Ovary (tissue), 10 donors: ENCODE measurements at places on chromosomes 6 and 20. TPM values are rescaled to one million over a fixed set of nuclear protein-coding genes. Genes with fewer than 3 reads are reported as not detected.

DNA sequence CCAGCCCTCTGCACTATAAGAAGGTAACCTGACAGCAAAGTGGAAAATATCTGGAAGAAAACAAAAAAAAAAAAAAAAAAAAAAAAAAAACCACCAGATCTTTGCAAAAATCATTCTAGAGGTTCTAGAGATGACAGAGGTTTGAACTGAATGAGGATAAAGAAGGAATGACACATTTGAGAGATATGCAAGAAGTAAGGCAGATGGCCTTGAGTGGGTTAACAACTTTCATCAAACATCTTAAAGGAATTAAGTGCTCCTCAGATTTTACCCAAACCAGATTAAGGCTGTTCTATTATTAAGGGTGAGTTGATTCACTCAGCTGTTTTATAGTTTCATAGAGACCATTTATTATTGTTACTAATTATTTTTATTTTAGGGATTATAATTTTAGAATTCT is 62.0 kb downstream of the RSPO3 start:
- no peaks in the 10 kb centered on the region for H3K36me3 ChIP-seq
- no peaks in the 10 kb centered on the region for H3K27me3 ChIP-seq
- H3K4me1 ChIP-seq = no peaks in the 10 kb centered on the region
- no peak overlapping the region for H3K4me3 ChIP-seq

DNA sequence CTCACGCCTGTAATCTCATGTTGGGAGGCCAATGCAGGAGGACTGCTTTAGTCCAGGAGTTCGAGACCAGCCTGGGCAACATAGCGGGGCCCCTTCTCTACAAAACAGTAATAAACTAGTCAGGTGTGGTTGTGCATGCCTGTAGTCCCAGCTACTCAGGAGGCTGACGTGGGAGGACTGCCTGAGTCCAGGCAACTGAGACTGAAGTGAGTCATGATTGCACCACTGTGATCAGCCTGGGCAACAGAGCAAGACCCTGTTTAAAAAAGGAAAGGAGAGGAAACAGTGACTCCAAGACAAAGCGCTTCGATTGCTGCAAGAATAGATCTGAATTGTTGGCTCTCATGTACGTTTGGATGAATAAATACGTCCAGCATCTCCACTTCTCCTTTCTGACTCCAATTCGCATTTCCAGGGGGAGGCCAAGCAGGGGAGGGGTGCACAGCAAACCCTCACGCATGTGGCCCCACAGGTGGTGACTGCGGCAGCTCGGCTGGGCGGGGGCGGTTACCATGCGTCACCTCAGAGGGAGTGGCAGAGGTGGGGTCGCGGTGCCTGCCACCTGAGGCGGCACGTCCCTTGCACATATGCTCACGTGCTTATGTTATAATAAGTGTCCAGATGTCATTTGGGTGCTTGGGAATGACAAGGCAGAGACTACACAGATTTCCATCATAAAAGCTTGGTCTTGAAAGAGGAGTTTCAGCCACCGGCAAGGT is 95.1 kb upstream of the MPC1 start:
- no peak for DNase-seq
- H3K27me3 ChIP-seq = no peaks in the 10 kb centered on the region
- H3K4me1 ChIP-seq = no peaks in the 10 kb centered on the region
- no peaks in the 10 kb centered on the region for H3K36me3 ChIP-seq

DNA sequence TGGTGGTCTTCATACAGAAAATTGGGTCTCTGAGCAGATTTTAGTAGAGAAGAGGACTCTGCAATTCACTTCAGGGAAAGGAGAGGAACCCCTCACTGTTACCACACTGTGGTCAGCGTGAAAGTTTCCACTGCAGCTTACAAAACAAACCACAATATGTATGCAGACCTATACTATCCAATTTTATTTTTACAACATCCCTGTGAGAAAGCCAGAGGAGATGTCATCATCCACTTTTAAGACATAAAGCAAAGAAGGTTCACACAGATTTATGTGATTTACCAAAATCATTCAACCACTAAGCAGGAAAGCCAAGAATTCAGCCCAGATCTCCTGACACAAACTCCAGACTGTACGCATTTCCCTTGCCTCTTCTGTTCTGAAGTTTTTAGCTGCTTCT is 442.4 kb downstream of the FRK start:
- no peak overlapping the region for H3K4me3 ChIP-seq
- no peaks in the 10 kb centered on the region for H3K36me3 ChIP-seq
- H3K27ac ChIP-seq = no peak overlapping the region
- no peaks in the 10 kb centered on the region for H3K27me3 ChIP-seq
- DNase-seq = no peak
- H3K4me1 ChIP-seq = no peaks in the 10 kb centered on the region

GRCh38 chr6:116387374-116387773 is 16.6 kb downstream of the DSE start:
- H3K4me1 ChIP-seq = peaks cover 14% of the 10 kb centered on the region
- DNase-seq = no peak
- no peak overlapping the region for H3K4me3 ChIP-seq
- H3K36me3 ChIP-seq = no peaks in the 10 kb centered on the region
- H3K27me3 ChIP-seq = no peaks in the 10 kb centered on the region
- H3K27ac ChIP-seq = peak overlapping the region; percentile 0

GRCh38 chr20:11902285-11902697 is 15.4 kb upstream of the BTBD3 start:
- no peaks in the 10 kb centered on the region for H3K27me3 ChIP-seq
- peaks cover 7% of the 10 kb centered on the region for H3K4me1 ChIP-seq
- DNase-seq = no peak
- H3K36me3 ChIP-seq = no peaks in the 10 kb centered on the region

TNNC2 gene
- polyA plus RNA-seq = 1.5 TPM

GRCh38 chr20:46642265-46642968 is 8.8 kb downstream of the SLC13A3 start:
- no peaks in the 10 kb centered on the region for H3K27me3 ChIP-seq
- H3K36me3 ChIP-seq = no peaks in the 10 kb centered on the region
- H3K4me1 ChIP-seq = no peaks in the 10 kb centered on the region
- no peak for DNase-seq

- H3K36me3 ChIP-seq = no peaks in the 10 kb centered on the region
- H3K27me3 ChIP-seq = no peaks in the 10 kb centered on the region
- no peak overlapping the region for H3K27ac ChIP-seq
- no peak overlapping the region for H3K4me3 ChIP-seq
- no peaks in the 10 kb centered on the region for H3K4me1 ChIP-seq
Measured at GRCh38 chr6:159908979-159909378, 18.2 kb downstream of the MAS1 start.

VWA7 gene
- polyA plus RNA-seq = 0.18 TPM

GRCh38 chr6:117317261-117317660 is 51.9 kb downstream of the VGLL2 start:
- H3K27ac ChIP-seq = no peak overlapping the region
- DNase-seq = no peak
- H3K36me3 ChIP-seq = no peaks in the 10 kb centered on the region
- H3K27me3 ChIP-seq = no peaks in the 10 kb centered on the region
- H3K4me1 ChIP-seq = no peaks in the 10 kb centered on the region

ATXN1 gene
- 12.9 TPM for polyA plus RNA-seq

- peak; percentile 92 for DNase-seq
- H3K27ac ChIP-seq = peak overlapping the region; percentile 38
- peak overlapping the region; percentile 46 for H3K4me3 ChIP-seq
- H3K27me3 ChIP-seq = no peaks in the 10 kb centered on the region
Measured at GRCh38 chr6:35318196-35319171, 20.9 kb downstream of the DEF6 start.

DNA sequence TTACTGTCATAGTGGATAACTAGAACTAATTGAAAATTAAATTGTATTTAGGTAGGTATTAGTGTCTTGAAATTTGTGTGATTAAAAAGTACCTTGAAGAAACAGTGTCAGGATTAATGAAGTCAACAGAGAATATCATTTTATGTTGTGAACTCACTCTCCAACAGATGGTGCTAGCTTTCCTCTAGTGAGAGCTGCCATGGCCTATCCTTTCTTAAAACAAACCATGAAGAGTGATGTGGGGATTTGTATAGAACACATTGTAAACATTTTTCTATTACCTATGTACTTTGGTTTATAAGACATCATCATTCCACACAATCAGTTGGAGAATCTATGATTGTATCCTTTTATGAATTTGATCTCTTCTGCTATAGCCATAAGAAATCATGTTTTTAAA is 4.8 kb upstream of the SRSF12 start:
- no peak for DNase-seq
- no peak overlapping the region for H3K27ac ChIP-seq
- peaks cover 2% of the 10 kb centered on the region for H3K4me1 ChIP-seq

RAE1 gene
- polyA plus RNA-seq = 46.1 TPM

GRCh38 chr6:117739869-117740268 is 64.6 kb downstream of the NUS1 start:
- DNase-seq = no peak
- no peaks in the 10 kb centered on the region for H3K4me1 ChIP-seq
- no peaks in the 10 kb centered on the region for H3K36me3 ChIP-seq
- H3K27ac ChIP-seq = no peak overlapping the region
- no peaks in the 10 kb centered on the region for H3K27me3 ChIP-seq

DNA sequence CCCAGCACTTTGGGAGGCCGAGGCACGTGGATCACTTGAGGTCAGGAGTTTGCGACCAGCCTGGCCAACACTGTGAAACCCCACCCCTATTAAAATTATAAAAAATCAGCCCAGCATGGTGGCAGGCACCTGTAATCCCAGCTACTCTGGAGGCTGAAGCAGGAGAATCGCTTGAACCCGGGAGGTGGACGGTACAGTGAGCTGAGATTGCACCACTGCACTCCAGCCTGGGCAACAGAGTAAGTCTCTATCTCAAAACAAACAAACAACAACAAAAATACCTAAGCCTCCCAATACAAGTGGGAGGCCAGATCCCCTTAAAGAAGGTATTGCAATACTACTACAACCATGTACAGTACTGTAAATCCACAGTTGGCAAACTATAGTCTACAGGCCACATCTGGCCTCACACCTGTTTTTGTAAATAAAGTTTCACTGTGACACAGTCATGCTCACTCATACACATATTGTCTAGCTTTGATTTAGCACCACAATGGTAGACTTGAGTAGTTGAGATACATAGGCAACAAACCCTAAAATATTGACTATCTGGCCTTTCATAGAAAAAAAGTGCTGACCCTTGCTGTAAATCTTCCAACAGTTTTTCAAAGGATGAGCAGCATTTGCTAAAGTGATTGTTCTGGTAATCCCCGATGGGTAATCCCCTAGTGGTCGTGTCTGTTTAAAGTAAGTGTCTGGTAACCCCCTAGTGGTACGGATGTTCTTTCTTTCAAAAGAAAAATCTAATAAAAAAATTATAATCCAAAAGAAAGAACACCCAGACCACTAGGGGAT is 202.0 kb downstream of the RNGTT start:
- H3K4me3 ChIP-seq = no peak overlapping the region
- H3K27me3 ChIP-seq = no peaks in the 10 kb centered on the region
- no peaks in the 10 kb centered on the region for H3K4me1 ChIP-seq
- DNase-seq = no peak
- no peaks in the 10 kb centered on the region for H3K36me3 ChIP-seq
- no peak overlapping the region for H3K27ac ChIP-seq

COL10A1 gene
- polyA plus RNA-seq = 0.19 TPM

PACSIN1 gene
- 0.55 TPM for polyA plus RNA-seq

GRCh38 chr6:110334423-110335180 is 23.5 kb downstream of the METTL24 start:
- no peak overlapping the region for H3K4me3 ChIP-seq
- no peaks in the 10 kb centered on the region for H3K27me3 ChIP-seq
- DNase-seq = no peak
- H3K27ac ChIP-seq = no peak overlapping the region
- H3K36me3 ChIP-seq = no peaks in the 10 kb centered on the region
- H3K4me1 ChIP-seq = peaks cover 5% of the 10 kb centered on the region

GRCh38 chr6:54802775-54803634 is 43.6 kb upstream of the FAM83B start:
- no peaks in the 10 kb centered on the region for H3K36me3 ChIP-seq
- no peaks in the 10 kb centered on the region for H3K27me3 ChIP-seq
- no peaks in the 10 kb centered on the region for H3K4me1 ChIP-seq
- H3K27ac ChIP-seq = no peak overlapping the region
- H3K4me3 ChIP-seq = no peak overlapping the region
- no peak for DNase-seq

- DNase-seq = no peak
- H3K36me3 ChIP-seq = no peaks in the 10 kb centered on the region
- H3K4me1 ChIP-seq = peaks cover 5% of the 10 kb centered on the region
- no peak overlapping the region for H3K27ac ChIP-seq
- no peaks in the 10 kb centered on the region for H3K27me3 ChIP-seq
Measured at GRCh38 chr6:133953634-133954415, 801 bp downstream of the TBPL1 start.

DNA sequence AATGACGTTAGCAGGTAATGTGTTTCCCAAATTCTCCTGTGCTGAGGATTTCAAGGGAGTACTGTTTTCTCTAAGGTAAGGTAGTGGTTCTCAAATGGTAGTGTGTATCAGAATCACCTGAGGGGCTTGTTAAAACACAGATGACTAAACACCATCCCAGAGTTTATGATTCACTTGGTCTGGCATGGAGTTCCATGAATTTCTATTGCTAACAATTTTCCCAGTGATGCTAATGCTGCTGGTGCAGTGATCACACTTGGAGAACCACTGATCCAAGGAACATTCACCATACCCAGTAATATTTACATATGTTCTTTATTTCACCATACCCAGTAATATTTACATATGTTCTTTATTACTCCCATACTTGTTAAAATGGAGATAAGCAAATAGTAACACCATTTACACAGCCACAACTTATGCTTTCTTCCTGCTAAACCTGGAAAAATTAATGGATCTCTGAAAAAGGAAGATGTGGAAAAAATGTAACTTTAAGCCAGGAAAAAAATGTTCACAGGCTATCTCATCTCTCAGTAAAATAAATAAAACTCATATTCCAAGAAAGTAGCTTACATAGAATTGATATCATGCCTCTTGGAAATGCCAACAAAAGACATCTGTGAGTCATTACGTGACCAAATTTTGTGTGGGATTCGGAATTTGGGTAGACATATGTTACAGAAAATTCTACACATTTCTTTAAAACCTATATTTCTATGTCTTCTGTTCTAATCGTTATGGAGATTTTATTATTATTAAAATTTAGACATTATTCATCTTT is 129.5 kb downstream of the MMUT start:
- no peak overlapping the region for H3K4me3 ChIP-seq
- no peak for DNase-seq
- no peaks in the 10 kb centered on the region for H3K4me1 ChIP-seq
- no peak overlapping the region for H3K27ac ChIP-seq
- H3K36me3 ChIP-seq = no peaks in the 10 kb centered on the region
- no peaks in the 10 kb centered on the region for H3K27me3 ChIP-seq
